Progenitor cell of endocrine pancreas (in vitro differentiated cells): ENCODE measurements at places on chromosomes 1 and 21. TPM values are rescaled to one million over a fixed set of nuclear protein-coding genes. Genes with fewer than 3 reads are reported as not detected.

GRCh38 chr1:105137543-105138457 lies 1388.1 kb downstream of the AMY1C start:
- no peak for DNase-seq

Gene MUL1
- 23.2 and 25.1 TPM in 2 replicates for total RNA-seq

Gene SLC22A15
- total RNA-seq, result 4.6 and 5.3 TPM in 2 replicates

DNA sequence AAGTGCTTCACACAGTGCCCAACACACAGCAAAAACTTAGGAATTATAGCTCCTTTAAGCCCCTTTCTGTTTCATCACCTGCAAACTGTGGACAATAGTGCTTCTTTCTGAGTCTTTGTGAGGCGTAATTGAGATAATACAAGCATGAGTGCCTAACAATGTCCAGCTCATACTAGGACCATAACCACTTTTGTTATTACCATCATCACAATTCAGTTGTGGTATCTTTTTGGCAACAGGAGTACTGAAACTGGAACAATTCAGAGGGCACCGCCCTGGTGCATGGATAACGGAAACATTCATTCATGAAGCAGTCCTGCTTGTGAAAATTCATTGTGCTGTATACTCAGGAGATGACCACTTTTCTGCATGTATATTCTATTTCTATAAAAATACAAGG lies 18.2 kb downstream of the DNAJC11 start:
- no peak for DNase-seq

DNA sequence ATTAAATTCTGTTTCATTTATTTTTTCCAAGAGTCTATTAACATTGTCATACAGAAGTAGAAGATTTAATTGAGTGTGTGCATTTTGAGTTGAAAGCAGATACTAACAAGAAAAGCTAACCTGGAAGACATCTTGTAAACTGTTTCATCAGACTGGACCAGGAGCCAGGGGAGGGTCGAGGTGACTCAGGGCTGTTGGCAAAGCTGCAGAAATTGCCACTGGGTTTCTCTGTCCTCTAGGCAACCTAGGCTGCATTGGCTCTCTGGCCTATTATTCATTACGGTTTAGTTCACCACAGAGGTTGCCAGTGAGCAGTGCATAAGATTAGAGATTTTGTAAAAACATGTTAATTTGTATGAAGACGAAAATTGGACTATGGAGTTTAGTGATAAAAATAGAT lies 27.5 kb downstream of the ERG start:
- DNase-seq, result no peak

Gene C8A
- 0.77 and 0.98 TPM in 2 replicates for total RNA-seq

DNA sequence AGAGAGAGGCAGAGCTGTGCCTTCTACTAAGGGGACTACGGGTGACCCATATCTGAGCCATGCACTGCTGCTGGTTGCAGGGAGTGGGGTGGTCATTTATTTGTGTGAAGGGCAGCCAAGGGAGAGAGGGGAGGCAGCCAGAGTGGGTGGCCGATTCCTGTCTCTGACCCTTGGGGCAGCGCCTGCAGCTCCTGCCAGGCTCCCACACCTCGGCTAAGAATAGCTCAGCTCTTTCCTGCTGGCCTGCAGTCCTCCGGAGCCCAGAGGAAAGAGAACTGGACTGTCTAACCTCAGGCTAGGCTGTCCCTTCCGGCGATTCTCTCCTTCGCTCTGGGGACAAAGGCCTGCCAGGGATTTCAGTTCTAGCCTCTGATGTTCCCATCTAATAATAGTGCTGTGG lies 11.6 kb upstream of the CD34 start:
- DNase-seq, result no peak

GRCh38 chr1:106022312-106022902 lies 1034.1 kb upstream of the PRMT6 start:
- no peak for DNase-seq

DNA sequence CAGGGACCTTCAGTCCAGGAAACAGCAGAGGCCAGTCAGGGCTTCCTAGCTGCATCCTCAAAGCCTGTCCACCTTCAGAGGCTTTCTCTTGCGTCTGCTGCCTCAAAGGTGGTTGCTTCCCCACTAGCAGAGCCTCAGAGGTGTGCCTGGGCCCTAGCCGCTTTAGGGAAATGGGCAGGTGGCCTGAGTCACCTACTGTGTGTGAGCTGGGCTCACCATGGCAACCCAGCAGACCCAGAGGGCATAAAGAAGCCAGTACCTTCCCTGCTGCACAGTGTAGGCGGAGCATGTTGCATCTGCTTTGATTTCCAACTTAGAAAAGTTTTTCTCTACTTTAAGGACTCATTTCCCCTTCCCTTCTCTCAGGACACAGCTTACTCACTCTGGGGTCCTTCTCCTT lies 12.5 kb downstream of the SLC9A1 start:
- no peak for DNase-seq

Gene ANKRD34A
- 0.22 TPM in 1 of 2 replicates, not detected in the other for total RNA-seq

Gene TMPRSS15
- total RNA-seq, result not detected in 2 replicates

Gene CFAP107
- total RNA-seq, result 1.2 and 2.8 TPM in 2 replicates
